Stimulated activated CD4-positive, alpha-beta T cell treated with anti-CD3 and anti-CD28 coated beads, Interleukin-1b, Interleukin-23, amount 100 ng/mL, for 4 hours (primary cell): ENCODE measurements at places on chromosomes 1 and 21.
A peak's percentile ranks its signal among the peaks of the same experiment; 100 is the strongest.

- DNase-seq, result no peak
Observed at GRCh38 chr1:202405928-202406327, 57.4 kb downstream of the PPP1R12B start.

DNA sequence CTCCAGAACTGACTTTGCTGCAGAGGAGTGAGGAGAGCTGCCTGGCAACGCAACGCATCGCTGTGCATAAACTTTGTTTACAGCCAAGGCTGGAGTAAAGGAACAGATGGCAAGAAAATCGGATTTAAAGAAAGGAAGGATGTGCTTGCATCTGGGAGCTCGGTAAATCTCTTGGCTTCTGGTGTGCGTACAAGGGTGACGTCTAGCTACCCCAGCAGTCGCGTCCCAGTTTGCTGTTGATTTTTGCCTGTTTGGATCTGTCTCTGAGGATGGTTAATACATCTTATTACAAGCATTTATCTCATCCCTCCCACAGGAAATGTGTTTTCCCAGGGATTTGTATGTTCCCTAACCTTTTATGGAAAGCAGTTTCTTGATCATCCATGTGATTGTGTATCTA is 73.3 kb upstream of the RALGPS2 start:
- DNase-seq, result no peak

DNA sequence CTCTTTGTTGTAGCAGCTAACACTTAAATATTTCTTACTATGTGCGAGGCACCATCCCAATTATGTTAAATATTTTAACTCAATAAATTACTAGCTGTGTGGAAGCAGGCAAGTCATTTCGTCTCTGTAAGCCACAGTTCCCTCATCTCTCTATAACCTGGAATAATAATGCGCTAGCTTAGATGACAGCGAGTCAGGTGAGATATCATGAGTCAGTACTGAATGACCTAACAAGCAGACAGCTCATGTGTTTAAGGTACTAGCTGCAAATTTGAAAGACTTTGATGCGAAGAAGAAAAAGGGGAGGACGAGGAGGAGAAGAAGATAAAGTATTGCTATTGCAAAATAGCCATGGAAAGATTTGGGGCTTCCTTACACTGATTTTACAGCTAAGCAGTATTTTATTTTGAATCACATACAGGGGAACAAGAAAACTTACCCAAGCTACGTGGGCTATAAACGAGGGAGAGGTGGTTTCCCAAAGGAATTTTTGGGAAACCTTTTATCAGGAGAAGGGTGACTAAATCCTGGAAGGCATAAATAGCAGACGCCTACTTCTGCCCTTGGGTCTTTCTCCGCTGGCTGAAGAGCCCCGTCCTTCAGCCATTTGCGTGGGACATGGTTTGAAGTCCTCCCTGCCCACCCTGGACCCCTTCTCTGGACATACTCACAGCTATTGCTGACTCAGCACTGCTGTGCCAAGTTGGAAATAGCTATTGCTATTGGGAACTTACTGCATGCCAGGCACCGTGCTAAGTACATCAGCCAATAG is 8.9 kb downstream of the CITED4 start:
- DNase-seq, result no peak

DNA sequence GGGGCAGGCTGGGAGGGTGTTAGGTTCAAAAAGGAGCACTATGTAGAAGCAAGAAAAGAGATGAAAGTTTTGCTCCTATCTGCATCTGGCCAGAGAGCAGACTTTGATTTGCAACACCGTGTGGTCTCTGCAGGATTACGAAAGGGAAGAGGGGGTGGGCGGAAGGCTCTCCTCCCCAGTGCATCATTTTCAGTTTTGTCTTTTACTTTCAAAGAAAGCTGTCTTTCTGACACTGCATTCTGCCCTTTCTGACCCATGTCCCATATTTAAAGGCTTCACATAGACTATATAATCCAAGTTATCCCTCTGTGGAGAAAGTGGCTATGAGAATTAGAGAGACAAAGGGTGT is 126.5 kb downstream of the RHOU start:
- no peak for DNase-seq

GRCh38 chr1:217674028-217674729 is 43.0 kb downstream of the SPATA17 start:
- no peak for DNase-seq

GRCh38 chr1:157274698-157275534 is 136.7 kb upstream of the ETV3 start:
- no peak for DNase-seq

DNA sequence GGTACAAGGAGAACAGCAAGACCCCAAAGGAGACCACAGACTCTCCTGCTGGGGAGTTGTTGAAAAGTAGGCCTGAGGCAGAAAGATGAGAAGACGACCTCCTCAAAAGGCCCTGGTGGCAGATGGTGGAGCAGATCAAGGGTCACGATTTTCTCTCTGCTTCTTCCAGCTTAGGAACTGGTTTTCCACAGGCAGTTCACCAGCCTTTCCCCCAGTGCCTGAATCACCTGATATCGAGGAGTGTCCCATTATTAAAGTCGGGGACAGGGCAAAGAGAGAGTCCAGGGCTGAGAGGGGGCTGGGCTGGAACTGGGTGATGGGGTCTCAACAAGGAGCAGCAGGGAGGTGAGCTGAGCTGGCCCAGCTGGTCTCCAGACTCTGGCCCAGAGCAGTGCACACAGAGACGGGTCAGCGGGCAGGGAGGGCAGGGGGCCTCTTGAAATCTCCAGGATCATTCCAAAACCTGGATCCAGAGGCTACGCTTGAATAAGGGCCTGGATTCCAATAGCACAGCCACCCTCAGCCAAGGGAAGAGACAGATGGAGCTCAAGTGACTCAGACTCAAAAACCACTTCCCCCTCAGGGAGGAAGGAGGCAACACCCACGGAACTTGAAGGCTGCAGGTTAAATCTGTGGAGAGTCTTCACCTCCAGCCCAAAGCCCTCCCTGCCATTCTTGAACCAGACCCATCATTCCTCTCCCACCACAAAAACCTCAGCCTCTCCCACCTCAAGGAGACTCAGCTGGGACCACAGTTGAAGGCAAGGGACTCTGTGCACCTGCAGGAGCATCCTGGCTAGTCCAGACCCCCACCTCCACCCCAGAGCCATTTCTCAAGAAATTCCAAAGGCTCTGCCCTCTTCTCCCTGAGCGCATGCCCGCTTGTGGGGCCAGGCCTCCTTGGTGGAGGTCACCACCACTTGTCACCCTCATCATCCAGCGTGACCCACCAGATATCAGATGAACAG is at the start of gene S100A5:
Gene S100A5, minus strand, starts transcription at position 541 of the 968 bp plus-strand sequence. CDS start 743 bp downstream, outside the sequence.
- DNase-seq, result no peak

GRCh38 chr1:34167389-34167788 is 2.4 kb upstream of the CSMD2 start:
- DNase-seq, result no peak

DNA sequence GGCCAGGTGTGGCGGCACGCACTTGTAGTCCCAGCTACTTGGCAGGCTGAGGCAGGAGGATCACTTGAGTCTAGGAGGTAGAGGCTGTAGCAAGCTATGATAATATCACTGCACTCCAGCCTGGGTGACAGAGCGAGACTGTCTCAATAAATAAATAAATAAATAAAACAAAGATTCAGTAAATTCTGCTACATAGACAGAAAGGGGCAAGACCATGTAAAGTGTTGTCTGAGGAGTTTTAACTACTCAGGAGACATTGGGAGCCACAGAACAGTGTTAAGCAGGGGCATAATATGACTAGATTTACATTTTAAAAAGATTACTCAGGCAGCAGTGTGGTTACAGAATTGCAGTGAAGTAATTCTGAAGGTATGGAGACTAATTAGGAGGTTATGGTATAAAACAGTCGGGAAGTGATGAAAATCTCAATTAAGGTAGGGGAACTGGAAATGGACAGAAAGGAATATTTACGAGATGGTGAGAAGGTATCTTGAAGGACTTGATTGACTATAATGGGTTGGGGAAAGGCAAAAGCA is 94.7 kb downstream of the ATP1B1 start:
- DNase-seq, result no peak

GRCh38 chr1:48236716-48237470 is 14.4 kb downstream of the SLC5A9 start:
- no peak for DNase-seq

DNA sequence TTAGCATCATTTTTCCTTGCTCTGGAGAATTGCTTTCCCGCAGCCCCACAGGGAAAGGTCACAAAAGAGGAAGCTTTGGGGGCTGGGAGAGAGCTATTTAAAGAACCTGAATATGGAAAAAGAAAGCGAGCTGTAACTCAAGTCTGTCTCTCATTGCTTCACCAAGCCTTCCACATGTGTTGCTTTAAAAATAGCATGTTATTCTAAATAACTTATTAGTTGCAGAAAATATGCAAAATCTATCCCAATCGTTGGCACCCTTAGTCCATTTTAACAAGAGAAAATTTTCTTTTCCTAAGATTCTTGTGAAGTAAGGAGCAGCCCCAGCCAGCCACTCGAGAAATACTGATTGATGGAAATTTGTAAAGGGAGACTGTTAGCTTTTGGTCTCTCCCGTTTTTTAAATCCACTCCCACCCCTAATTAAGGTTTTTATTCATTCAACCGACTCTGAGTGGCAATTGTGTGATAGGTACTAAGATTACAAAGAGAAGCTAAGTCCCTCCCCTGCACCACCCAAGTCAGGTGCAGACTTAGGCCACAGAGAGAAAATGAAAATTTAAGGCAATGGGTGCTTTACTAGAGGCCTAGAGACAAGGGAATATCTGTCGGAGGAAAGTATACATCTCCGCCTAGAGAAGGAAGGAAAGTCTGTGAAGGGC is 802 bp downstream of the CYP4X1 start:
- DNase-seq, result no peak

GRCh38 chr1:41868241-41868998 is 50.3 kb downstream of the HIVEP3 start:
- no peak for DNase-seq

- DNase-seq, result no peak
Observed at GRCh38 chr1:226255380-226255779, 31.9 kb downstream of the MIXL1 start.

DNA sequence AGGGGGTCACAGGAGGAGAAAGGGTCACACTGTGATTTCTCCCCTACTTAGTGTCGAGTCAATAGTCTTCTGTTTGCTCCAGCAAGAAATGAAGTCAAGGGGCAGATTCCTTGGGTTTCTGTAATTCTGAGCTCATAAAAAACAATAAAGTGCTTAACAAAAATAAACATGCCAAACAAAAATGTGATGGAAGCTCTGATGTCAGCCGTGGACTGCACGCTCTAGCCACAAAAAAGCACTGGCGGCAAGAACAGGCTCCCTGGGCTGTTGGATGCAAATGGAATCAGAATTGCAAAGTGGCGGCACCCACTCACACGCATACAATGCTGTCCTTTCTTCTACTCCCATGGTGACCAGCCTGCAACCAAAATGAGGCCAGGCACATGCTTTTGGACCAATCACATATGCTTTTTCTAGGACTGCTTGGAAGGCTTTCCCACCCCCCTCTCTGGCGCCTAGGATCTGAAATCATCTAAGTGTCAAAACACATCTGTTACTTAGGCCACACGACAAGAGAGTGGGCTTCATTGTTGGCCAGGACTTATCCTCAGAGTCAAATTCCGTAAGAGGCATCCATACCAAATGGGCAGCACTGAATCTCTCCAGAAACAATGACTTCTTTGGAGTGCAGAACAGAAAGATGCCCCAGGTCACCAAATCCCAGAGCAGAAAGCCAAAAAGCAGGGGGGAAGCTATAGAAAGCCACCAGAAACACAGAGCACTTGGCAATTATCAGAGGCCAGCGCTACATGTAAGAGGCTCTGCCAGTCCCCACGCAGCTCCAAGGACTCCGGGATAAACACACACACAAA is 9.2 kb downstream of the C1orf198 start:
- no peak for DNase-seq

DNA sequence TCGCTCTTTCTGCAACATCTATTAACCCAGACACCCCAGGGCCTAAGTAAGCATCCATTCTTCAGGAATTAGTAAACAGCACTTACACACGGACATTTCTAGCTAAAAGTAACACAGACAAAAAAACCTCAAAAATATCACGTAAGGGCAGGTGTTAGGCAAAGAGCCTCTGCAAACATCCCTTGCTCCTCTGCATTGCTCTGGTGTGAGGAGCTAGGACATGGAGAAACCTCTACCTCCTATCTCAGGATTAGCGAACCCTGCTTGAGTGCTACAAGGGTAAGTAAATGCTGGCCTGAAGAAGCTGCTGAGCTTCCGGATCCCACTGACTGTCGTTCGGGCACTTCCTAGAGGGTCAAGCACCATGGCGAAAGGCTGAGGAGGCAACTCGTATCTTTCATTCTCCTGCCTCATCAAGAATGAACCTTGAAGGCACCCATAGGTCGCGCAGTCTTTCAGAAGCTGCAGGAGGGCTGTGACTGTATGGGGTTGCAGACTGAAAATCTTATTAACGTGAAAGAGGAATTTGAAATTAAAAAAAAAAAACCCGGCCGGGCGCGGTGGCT is 2.1 kb downstream of the PTGER3 start:
- no peak for DNase-seq

- peak; percentile 8 for DNase-seq
Observed at GRCh38 chr1:165631342-165632151, 513 bp downstream of the MGST3 start.
